Neural crest cell (in vitro differentiated cells): ENCODE measurements at places on chromosomes 6 and 20. TPM values are rescaled to one million over a fixed set of nuclear protein-coding genes. Genes with fewer than 3 reads are reported as not detected.

Gene TREM1
- total RNA-seq: not detected in 2 replicates

- H3K4me1 ChIP-seq: peaks cover 19% of the 10 kb centered on the region
- H3K27me3 ChIP-seq: no peaks in the 10 kb centered on the region
- H3K4me3 ChIP-seq: no peak overlapping the region
- H3K27ac ChIP-seq: no peak overlapping the region
- DNase-seq: no peak
- peaks cover 37% of the 10 kb centered on the region for H3K36me3 ChIP-seq
Observed at GRCh38 chr20:41110012-41110411, 27.3 kb upstream of the PLCG1 start.

Gene TNFRSF6B
- not detected in 2 replicates for total RNA-seq

DNA sequence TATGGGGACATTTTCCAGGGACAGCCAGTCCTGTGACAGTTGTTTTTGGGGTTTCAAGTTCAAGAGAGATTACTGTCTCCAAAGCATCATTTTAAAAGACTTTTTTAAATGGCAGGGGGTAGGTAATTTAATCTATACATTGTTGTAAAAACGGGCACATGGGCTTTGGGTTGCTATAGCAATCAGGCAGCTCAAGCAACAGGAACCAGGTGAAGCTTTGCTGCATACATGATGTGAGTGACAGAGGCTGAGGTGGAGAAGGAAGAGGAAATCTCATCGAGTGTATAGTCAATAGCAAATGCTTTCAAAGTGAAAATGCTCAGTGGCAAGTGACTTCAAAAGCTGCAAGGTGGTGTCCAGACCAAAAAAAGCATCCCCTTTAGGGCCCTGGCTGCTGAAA is 277.4 kb upstream of the JAG1 start:
- H3K36me3 ChIP-seq: no peaks in the 10 kb centered on the region
- no peaks in the 10 kb centered on the region for H3K27me3 ChIP-seq
- no peak overlapping the region for H3K27ac ChIP-seq
- DNase-seq: no peak
- no peaks in the 10 kb centered on the region for H3K4me1 ChIP-seq

- DNase-seq: no peak
- no peaks in the 10 kb centered on the region for H3K36me3 ChIP-seq
- no peak overlapping the region for H3K27ac ChIP-seq
- H3K4me1 ChIP-seq: no peaks in the 10 kb centered on the region
Observed at GRCh38 chr20:10861090-10861489, 187.3 kb upstream of the JAG1 start.

DNA sequence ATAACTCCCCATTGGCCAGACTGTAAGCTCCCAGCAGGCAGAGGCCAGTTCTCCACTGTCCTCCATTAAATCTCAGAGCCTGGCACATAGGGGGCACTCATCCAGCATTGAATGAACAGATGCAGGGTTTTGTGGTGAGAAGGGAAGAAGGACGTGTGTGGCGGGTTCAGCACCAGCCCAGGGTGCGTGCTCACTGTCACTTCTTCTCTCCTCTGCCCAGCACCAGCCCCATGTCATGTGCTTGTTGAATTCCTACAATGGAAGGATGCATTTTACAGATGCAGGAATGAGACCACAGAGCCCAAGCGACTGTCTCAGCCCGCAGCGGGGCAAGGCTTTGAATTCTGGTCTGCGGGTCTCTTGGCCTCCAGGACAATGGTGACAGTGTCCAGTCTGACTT is 149.9 kb downstream of the CEBPB start:
- H3K36me3 ChIP-seq: no peaks in the 10 kb centered on the region
- peaks cover 25% of the 10 kb centered on the region for H3K4me1 ChIP-seq
- DNase-seq: no peak
- H3K27ac ChIP-seq: no peak overlapping the region
- H3K4me3 ChIP-seq: no peak overlapping the region

- H3K4me3 ChIP-seq: no peak overlapping the region
- H3K36me3 ChIP-seq: no peaks in the 10 kb centered on the region
- no peak overlapping the region for H3K27ac ChIP-seq
- peaks cover 14% of the 10 kb centered on the region for H3K4me1 ChIP-seq
Observed at GRCh38 chr20:46334303-46334904, 26.1 kb upstream of the CDH22 start.

- DNase-seq: no peak
- H3K27me3 ChIP-seq: peaks cover 7% of the 10 kb centered on the region
- no peak overlapping the region for H3K27ac ChIP-seq
- no peak overlapping the region for H3K4me3 ChIP-seq
Observed at GRCh38 chr20:41869261-41869660, 251.1 kb upstream of the CHD6 start.

Gene NFATC2
- 1.9 and 2.0 TPM in 2 replicates for total RNA-seq

DNA sequence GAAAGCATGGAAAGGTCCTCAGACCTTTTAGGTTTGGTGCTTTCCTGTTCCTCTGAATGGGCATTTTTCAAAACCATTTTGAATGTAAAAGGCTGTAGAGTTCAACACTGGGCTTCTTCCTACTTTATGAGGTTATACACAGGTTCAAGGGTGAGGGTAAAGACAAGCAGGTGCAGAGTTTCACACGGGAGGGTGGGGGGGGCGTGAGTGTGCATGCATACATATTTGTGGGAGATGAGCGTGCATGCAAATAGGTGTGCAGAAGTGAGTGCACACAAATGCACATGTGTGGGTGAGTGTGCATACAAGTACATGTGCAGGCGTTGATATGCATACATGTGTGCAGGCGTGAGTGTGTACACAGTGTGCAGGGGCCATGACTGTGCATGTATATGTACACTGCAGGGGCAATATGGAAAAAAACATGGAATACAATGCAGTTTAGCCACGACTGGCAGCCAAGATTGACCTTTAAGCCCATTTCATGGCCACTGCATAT is 183.1 kb downstream of the GMPR start:
- no peaks in the 10 kb centered on the region for H3K36me3 ChIP-seq
- no peak overlapping the region for H3K4me3 ChIP-seq
- no peak for DNase-seq
- H3K27ac ChIP-seq: no peak overlapping the region

- DNase-seq: no peak
- peaks cover 3% of the 10 kb centered on the region for H3K27me3 ChIP-seq
- H3K27ac ChIP-seq: peak overlapping the region; percentile 29
- H3K36me3 ChIP-seq: no peaks in the 10 kb centered on the region
Observed at GRCh38 chr6:31004794-31005193, 5.5 kb upstream of the MUC22 start.

Gene RNF182
- total RNA-seq: 2.3 and 3.0 TPM in 2 replicates

Gene MCHR2
- total RNA-seq: not detected in 2 replicates

GRCh38 chr6:18985996-18986395 is 598.8 kb downstream of the RNF144B start:
- no peak for DNase-seq
- H3K27ac ChIP-seq: no peak overlapping the region
- peaks cover 24% of the 10 kb centered on the region for H3K4me1 ChIP-seq
- H3K4me3 ChIP-seq: no peak overlapping the region
- no peaks in the 10 kb centered on the region for H3K36me3 ChIP-seq

GRCh38 chr6:7893342-7893741 is 17.2 kb downstream of the TXNDC5 start:
- H3K27ac ChIP-seq: no peak overlapping the region
- H3K27me3 ChIP-seq: no peaks in the 10 kb centered on the region
- peaks cover 29% of the 10 kb centered on the region for H3K36me3 ChIP-seq
- DNase-seq: no peak
- no peak overlapping the region for H3K4me3 ChIP-seq
- H3K4me1 ChIP-seq: no peaks in the 10 kb centered on the region

DNA sequence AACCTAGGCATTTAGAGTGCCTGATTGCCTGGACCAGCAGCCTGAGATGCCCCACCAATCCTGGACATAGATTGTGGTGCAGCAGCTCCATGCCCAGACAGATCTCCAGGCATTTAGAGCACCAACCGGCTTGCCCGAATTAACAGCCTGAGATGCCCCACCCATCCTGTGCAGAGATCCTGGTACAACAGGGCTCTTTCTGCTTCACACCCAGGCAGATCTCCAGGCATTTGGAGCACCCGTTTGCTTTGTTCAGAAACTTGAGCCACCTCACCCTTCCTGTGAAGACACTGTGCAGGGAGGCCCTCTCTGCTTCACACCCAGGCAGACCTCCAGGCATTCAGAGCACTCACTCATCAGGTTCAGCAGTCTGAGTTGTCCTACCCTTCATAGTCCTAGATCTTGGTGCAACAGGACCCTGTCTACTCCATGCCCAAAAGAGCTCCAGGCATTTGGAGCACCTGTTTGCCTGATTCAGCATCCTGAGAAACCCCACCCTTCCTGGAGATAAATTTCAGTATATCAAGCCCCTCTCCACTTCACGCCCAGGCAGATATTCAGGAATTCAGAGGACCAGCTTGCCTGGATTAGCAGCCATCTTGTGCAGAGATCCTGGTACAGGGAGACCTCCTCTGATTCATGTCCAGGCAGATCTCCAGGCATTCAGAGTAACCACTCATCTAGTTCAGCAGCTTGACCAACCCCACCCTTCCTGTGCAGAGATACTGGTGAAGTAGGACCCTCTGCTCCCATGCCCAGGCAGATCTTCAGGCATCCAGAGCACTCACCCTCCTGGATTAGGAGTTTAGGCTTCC is 189.2 kb upstream of the FERMT1 start:
- peaks cover 3% of the 10 kb centered on the region for H3K27me3 ChIP-seq
- no peak overlapping the region for H3K4me3 ChIP-seq
- no peaks in the 10 kb centered on the region for H3K4me1 ChIP-seq
- DNase-seq: no peak
- H3K27ac ChIP-seq: no peak overlapping the region
- H3K36me3 ChIP-seq: peaks cover 4% of the 10 kb centered on the region

DNA sequence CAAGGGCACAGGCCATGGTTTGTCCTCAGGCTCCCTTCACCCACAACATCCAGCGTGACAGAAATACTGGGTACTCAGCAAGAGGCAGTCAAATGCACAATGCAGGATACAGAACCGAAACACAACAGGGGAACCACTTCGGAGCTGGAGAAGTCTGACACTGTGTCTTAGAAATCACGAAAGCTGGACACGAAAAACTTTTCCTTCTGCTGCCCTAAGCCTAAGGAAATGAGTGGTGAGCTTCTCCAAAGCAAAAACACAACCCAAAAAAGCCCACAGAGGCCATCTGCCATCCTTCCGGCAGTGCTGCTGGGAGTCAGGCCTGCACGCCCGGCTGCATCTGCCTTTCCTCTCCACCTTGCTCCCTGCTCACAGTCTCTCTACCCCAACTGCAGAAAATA is 106.3 kb downstream of the SLC23A2 start:
- DNase-seq: no peak
- no peak overlapping the region for H3K4me3 ChIP-seq
- no peaks in the 10 kb centered on the region for H3K27me3 ChIP-seq

Gene THBS2
- total RNA-seq: 0.39 and 1.3 TPM in 2 replicates

- H3K4me1 ChIP-seq: peaks cover 16% of the 10 kb centered on the region
- peaks cover 11% of the 10 kb centered on the region for H3K36me3 ChIP-seq
- H3K27me3 ChIP-seq: no peaks in the 10 kb centered on the region
- peak; percentile 77 for DNase-seq
- H3K27ac ChIP-seq: no peak overlapping the region
- no peak overlapping the region for H3K4me3 ChIP-seq
Observed at GRCh38 chr6:109705258-109705657, 14.2 kb downstream of the FIG4 start.

Gene FAM209B
- 0.55 TPM in 1 of 2 replicates, not detected in the other for total RNA-seq

GRCh38 chr6:154156135-154156896 is 117.3 kb downstream of the OPRM1 start:
- peaks cover 17% of the 10 kb centered on the region for H3K4me1 ChIP-seq
- no peak overlapping the region for H3K27ac ChIP-seq
- H3K36me3 ChIP-seq: no peaks in the 10 kb centered on the region
- no peak overlapping the region for H3K4me3 ChIP-seq
- H3K27me3 ChIP-seq: no peaks in the 10 kb centered on the region

DNA sequence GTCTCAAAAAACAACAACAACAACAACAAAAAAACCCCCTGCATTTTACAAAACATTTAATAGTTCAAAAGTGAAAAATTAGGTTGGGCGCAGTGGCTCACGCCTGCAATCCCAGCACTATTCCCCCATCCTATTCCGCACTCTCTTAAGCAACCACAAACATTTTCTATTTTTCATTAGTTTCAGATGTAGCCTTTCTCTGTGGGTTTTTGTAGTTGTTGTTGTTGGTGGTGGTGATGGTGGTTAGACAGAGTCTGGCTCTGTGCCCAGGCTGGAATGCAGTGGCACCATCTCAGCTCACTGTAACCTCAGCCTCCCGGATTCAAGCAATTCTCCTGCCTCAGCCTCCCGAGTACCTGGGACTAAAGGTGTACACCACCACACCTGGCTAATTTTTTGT is 6.4 kb upstream of the GMNN start:
- no peak for DNase-seq
- H3K27me3 ChIP-seq: no peaks in the 10 kb centered on the region
- no peak overlapping the region for H3K27ac ChIP-seq
- H3K4me3 ChIP-seq: no peak overlapping the region

Gene SMIM29
- total RNA-seq: 13.5 and 13.9 TPM in 2 replicates

DNA sequence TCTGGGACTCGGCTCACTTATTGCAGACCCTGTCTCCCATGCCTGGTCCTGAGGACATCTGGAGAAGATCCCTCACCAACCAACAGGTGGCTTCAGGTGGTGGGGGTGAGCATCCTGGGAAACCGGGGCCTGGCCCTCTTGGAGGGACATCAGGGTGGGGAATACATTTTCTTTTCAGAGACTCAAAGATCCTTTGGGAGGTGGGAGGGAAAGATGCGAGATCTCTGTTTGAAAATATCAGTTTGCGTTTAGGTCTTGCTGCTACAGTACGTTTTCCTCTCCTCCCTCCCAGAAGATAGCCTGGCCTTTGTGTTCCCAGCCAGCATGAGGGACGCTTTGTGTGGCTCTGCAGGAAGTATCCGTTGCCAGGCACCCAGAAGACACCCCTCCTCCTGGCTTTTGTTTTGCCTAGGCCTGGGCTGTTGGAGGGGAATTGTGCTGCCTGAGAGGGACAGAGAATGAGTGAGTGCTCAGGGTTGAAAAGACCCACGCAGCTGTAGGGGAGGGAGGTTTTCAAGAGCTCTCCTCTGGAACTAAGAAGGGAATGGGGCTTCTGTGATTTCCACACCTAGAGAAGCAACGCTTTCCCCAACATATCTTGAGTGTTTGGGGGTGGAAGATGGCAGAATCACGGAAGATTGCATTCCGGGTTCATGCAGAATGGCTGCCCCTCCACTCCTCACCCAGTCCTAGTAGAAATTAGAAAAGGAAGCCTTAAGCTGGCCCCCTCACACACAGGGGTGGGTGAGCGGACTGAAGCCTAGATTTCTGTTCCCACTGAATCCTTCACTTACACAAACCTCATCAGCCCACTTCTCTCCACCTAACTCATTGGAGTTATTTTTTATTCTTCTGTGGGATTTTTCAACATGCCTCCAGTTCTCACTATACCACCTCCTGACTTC is 22.0 kb upstream of the SLC2A12 start:
- peak overlapping the region; percentile 97 for H3K27ac ChIP-seq
- no peaks in the 10 kb centered on the region for H3K27me3 ChIP-seq
- H3K36me3 ChIP-seq: peaks cover 12% of the 10 kb centered on the region

DNA sequence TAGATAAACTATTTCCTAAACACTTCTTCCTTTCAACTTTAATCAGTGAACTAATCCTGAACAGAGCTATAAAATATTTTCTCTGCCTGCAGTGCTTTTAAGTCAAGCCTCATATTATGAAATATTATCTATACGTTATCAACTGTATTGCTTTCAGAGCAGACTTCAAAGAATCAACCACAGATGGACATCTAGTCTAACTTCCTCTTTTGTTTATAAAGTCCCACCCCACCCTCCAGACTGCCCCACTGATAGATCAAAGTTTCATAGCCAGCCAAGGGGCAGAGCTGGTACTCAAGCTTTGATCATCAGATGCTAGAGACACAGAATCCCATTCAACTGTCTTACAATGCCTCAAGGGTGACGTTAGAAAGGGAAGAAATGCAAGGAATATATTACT is 308.3 kb downstream of the LAMA2 start:
- H3K4me3 ChIP-seq: no peak overlapping the region
- no peak overlapping the region for H3K27ac ChIP-seq
- no peaks in the 10 kb centered on the region for H3K27me3 ChIP-seq
- H3K4me1 ChIP-seq: no peaks in the 10 kb centered on the region
- H3K36me3 ChIP-seq: no peaks in the 10 kb centered on the region
